SHP77 treated with DMSO at 0.1 percent for 48 hours (cell line): ENCODE measurements at places on chromosomes 4 and X.

DNA sequence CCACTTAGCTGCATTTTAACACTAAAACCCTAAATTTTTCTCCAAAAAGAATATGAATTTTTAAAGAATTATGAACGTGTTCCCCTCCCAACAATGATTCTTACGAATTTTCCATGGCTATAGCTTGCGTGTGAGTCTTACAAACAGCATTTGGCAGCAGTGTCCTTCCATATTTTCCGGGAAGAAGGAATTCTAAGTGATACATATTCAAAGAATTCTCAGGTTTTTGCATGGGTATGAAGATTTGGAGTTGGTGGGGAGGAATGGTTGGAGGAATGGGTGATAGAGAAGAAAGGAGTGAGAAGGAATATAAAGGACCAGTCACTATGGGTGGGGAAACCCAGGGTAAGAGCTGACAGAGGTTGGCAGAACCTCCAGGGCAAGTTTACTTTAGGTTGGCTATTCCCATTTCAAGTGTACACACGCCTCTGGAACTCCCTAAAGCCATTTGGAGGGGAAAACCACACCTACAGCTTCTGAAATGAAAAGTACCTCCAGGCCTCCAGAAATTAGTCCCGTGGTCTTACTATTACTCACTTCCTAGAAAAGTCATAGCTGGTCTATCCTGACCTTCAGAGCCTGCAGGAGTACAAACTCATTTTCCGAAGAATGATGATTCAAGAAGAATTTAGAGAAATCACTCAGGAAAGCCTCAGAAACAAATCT, 420.8 kb upstream of the DIPK2B start:
- DNase-seq = no peak

DNA sequence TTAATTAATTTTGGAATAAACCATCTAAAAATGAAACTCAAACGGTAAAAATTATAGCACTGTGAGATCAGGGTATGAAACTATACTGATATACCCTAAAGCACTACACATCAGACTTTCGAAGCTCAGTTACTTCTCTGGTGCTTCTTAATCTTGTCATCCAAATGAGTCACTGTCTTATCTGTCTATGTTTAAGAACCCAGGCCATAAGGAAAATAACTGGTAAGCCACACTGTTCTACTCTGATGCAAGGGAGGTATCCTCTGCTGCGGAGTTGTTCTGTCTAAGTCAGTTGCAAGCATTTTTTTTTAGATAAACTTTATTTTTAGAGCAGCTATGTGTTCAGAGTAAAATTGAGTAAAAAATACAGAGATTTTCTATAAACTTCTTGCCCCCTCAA, 830.8 kb upstream of the POU3F4 start:
- DNase-seq = no peak

- peak; percentile 37 for DNase-seq
Observed at GRCh38 chr4:70651864-70652506, 14.3 kb downstream of the JCHAIN start.

DNA sequence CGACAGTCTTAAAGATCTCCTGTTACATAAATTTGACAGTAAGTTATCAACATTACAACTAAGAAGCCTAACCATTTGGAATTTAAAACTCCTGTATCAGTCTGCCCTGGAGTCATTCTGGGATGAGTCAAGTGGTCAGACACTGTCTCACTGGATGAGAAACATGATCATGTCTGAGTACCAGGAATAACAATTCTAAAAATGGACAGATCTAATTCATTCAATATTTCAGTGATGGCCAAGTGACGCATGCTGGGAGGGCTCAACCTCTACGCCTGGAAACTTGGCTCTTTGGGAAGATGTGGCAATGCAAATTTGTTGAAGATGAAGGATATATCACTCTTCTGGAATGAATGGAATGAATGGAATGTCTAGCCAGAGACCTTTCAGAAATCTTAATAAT, 1427.2 kb downstream of the STIM2 start:
- DNase-seq = no peak
